ENCODE measurements at places on chromosomes 11 and 22. TPM values are rescaled to one million over a fixed set of nuclear protein-coding genes. Genes with fewer than 3 reads are reported as not detected.

DNA sequence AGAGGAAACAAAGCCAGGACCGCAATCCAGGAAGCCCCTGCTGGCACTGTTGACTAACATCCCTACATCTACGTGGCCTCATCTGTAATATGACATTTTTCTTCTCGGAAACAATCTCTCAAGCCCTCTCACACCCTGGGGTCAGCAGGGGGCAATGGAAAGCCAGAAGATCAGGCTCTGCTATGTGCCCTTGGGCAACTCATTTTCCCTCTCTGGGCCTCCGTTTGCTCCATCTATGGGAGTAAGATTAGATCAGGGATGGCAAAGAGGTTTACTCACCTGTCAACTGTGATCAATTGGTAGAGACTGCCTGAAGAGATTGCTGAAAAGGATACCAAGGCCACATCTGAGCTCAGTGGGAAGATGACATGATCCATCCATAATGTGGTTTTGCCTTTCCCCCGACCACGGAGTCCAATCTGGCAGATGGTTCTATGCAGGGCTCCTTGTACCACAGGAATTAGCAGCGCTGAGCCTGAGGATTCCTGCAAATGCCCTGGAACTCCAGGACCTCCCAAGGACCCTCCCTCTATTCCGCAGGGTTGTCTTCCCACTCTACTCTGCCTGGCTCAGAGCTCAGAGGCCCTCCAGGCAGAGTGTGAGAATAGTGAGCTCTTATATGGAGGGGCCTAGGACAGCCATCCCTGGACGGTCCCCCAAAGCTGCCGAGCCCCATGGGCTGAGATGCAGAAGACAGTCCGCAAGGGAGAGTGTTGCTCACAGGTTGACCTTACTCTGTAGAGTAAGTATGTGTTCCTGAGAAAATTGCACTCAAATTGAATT is 66.1 kb downstream of the CHST1 start:
- H3K4me1 ChIP-seq, result no peaks in the 10 kb centered on the region
- no peaks in the 10 kb centered on the region for H3K27me3 ChIP-seq
- no peak overlapping the region for H3K27ac ChIP-seq
- no peak for DNase-seq
- H3K36me3 ChIP-seq, result no peaks in the 10 kb centered on the region

GRCh38 chr22:33167998-33168790 is 110.0 kb upstream of the SYN3 start:
- DNase-seq, result no peak
- no peaks in the 10 kb centered on the region for H3K4me1 ChIP-seq
- H3K36me3 ChIP-seq, result no peaks in the 10 kb centered on the region

DNA sequence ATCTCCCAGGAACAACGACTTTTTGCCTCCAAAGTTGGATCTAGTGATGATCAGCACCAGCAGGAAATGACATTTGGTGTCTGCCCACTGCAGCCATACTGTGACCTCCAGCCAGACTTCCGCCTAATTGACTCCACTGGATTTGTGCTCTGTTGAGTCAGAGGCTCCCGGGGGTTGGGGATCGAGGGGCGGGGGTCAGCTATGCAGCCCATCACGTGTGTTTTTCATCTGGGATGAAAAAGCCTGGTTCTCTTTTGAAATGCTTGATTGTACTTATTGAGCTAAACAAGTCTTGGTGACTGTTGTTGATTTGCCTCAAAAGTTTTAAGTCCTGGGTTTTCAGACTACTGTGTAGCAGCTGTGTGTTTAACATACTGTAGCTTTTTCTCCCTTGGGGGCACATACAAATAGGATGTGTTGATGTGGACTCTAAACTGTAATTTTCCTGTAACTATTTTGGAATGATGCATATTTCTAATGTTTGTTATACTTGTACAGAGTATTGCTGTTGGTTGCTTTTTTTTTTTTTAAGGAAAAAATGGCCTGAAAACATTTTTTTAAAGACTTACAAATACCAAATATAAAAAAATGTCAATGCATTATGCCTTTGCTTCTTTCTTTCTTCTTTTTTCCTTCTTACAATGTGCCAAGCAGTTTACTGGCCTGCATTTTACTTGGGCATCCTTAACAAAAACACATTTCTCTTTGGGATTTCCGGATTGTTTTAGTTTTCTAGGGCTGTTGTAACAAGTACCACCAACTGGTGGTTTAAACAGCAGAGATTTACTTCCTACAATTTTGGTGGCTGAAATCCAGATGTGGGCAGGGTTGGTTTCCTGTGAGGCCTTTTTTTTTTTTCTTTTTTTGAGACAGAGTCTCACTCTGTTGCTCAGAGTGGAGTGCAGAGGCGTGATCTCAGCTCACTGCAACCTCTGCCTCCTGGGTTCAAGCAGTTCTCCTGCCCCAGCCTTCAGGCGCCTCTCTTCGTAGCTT is 46.1 kb upstream of the OR4B1 start:
- H3K36me3 ChIP-seq, result peaks cover 35% of the 10 kb centered on the region
- H3K4me3 ChIP-seq, result no peak overlapping the region
- H3K27me3 ChIP-seq, result no peaks in the 10 kb centered on the region
- no peaks in the 10 kb centered on the region for H3K4me1 ChIP-seq
- no peak for DNase-seq

- H3K36me3 ChIP-seq, result no peaks in the 10 kb centered on the region
- peak; percentile 36 for DNase-seq
- no peaks in the 10 kb centered on the region for H3K4me1 ChIP-seq
- no peak overlapping the region for H3K4me3 ChIP-seq
- H3K27ac ChIP-seq, result no peak overlapping the region
Observed at GRCh38 chr11:45144126-45145082, 2.0 kb upstream of the PRDM11 start.

DNA sequence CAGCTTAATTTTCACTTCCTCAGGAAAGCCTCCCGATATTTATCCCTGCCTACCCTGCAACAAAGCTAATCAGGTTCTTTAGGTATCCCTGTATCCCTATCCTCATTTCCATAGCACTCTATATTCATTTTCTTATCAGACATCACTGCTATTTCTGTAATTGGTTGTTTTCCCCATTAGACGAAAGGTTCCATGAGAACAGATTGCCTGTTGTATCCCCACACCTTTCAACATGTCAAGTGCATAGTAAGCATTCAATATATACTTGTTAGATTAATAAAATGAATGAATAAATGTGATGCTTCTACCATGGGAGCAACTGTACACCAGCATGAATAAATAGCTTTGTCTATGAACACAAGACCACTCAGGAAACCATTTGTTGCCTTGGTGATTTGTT is 499.8 kb downstream of the DLG2 start:
- H3K27me3 ChIP-seq, result no peaks in the 10 kb centered on the region
- H3K4me1 ChIP-seq, result no peaks in the 10 kb centered on the region
- no peak for DNase-seq
- no peak overlapping the region for H3K27ac ChIP-seq
- no peak overlapping the region for H3K4me3 ChIP-seq
- H3K36me3 ChIP-seq, result no peaks in the 10 kb centered on the region

The RSF1 gene
- total RNA-seq, result 22.1 TPM

DNA sequence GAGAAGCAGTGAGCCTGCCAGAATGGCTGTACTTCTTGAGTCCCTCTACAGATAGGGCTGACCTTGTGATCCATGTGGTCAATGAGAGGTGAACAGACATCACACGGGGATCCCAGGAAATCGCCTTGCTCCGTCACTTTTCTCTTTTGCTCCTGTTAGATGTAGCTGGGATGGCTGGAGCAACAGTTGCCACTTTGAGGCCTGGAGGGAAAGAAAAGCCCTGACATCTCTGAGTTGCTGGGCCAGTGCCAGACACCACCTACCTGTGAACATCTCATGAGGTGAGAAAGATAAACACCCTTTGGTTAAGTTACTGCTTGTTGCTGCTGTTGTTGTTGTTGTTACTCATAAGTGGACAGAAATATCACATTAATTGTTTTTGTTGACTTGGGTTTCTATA is 840.3 kb downstream of the TBC1D22A start:
- H3K4me3 ChIP-seq, result no peak overlapping the region
- no peaks in the 10 kb centered on the region for H3K4me1 ChIP-seq
- no peaks in the 10 kb centered on the region for H3K27me3 ChIP-seq
- H3K27ac ChIP-seq, result no peak overlapping the region
- DNase-seq, result no peak

- no peaks in the 10 kb centered on the region for H3K27me3 ChIP-seq
- H3K4me1 ChIP-seq, result no peaks in the 10 kb centered on the region
- no peak overlapping the region for H3K4me3 ChIP-seq
- DNase-seq, result peak; percentile 21
- peak overlapping the region; percentile 17 for H3K27ac ChIP-seq
Observed at GRCh38 chr11:48074425-48075181, 94.2 kb downstream of the PTPRJ start.

DNA sequence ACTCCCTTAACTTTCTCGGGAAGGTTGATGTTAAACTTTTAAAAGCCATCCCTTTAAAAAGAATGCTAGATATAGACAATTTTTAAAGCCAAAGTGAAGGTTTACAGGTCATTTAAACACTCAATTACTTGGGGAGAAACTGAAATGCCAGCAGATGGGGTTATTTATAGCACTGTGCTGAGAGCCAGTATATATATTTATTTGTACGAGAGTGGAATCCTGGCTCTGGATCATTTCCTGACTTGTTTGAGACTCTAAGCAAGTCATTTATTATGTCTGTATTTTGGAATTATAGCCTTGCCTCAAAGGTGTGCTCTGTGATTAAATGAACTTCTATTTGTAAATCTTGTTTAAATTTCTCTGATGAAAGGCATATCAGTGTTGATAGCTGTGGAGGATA is 6.8 kb upstream of the ZBED5 start:
- no peaks in the 10 kb centered on the region for H3K27me3 ChIP-seq
- H3K4me1 ChIP-seq, result no peaks in the 10 kb centered on the region
- no peak overlapping the region for H3K27ac ChIP-seq
- no peak overlapping the region for H3K4me3 ChIP-seq
- H3K36me3 ChIP-seq, result no peaks in the 10 kb centered on the region

DNA sequence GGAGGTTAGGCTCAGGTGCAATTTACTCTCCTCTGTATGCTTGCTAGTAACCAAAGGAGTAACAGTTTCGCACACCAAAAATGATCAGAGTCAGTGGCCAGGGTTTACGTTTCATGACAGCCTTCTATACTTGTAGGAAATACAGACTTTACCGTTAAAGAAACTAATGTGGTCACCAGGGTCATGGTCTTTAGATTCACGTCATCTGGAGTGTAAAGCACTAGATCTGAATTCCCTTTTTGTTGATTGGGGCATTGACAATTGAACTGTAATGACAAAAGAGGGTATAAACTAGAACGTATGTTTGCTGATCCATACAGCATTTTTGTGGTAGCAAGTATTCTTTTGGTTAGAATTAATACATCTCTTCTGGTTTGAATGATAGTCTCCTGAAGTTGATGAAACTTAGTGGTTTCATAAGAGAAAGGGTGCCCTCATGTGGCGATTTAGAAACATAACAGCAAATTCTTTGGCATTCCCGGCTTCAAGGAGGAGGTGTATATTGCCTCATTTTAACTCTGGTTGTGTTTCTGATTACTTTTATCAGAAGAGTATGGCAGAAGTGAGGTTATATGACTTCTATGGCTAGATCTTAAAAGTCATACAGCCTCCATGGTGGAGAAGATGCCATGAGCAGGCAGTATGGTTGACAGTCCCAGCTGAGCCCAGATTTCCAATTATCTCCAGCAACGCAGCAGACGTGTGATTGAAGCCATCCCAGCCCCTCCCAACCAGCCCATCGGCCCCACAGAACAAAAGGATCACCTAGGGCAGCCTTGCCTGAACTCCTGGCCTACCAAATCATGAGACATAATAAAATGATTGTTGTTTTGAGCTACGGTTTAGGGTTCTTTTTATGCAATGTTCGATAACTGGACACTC is 35.1 kb downstream of the MMP7 start:
- peak overlapping the region; percentile 37 for H3K27ac ChIP-seq
- no peaks in the 10 kb centered on the region for H3K27me3 ChIP-seq
- peaks cover 14% of the 10 kb centered on the region for H3K4me1 ChIP-seq
- no peaks in the 10 kb centered on the region for H3K36me3 ChIP-seq

The BTBD18 gene
- not detected for total RNA-seq

DNA sequence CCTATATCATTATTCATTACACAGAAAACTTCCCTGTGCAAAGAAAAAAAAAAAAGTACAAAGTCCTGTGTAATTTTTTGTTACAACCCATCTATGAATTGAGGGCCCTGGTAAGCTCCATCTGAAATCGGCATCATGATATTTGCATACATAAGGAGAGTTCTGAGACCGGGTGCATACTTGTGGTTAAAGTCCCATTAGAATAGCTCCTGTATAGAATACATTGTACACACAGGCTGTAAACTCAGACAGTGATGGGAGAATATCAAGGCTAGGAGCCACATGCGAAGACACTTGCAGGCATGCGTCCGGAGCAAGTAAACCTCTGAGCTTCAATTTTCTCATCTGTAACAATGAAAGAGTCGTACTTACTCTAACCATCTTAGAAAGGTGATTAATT is 353.2 kb downstream of the ETS1 start:
- no peaks in the 10 kb centered on the region for H3K4me1 ChIP-seq
- H3K4me3 ChIP-seq, result no peak overlapping the region
- H3K36me3 ChIP-seq, result no peaks in the 10 kb centered on the region
- H3K27me3 ChIP-seq, result no peaks in the 10 kb centered on the region
- no peak for DNase-seq
- no peak overlapping the region for H3K27ac ChIP-seq

The E2F8 gene
- 0.20 TPM for total RNA-seq

DNA sequence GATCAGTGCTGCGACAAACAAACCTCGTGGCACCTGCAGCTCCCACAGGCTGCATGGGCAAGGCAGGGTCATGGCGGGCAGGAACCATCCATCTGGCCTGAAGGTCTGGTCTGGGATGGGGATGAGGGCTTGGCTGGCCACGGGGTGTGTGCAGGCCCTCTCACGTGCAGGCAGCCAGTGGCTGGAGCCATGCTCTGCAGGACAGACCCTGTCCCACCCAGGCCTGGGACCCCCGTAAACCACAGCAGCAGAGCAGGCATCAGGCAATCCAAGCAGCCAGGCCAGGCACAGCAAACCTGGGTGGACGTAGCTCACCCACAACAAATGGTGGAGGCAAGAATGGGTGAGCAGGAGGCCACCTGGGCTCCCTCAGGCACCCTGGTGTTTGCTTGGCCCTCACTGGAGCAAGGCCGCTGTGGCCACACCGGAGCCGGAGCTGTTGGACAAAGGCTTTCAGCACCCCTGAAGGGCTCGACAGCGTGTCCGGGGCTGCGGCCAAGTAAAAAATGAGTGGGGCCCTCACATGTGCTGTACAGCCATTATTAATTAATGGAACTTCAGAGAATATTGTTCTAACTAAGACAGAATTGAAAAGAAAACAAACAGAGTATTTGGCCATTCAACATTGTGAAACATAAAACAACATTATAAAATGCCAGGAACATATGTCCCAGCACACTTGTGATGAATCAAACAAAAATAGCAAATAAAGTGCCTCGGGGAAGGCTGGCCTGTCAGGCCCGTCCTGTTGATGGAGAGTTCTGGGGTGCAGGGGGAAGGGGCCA is 24.0 kb upstream of the GNB1L start:
- no peaks in the 10 kb centered on the region for H3K4me1 ChIP-seq
- H3K4me3 ChIP-seq, result no peak overlapping the region
- no peaks in the 10 kb centered on the region for H3K27me3 ChIP-seq

The CASP5 gene
- 0.50 TPM for total RNA-seq

- DNase-seq, result peak; percentile 75
- H3K27ac ChIP-seq, result peak overlapping the region; percentile 10
- H3K36me3 ChIP-seq, result no peaks in the 10 kb centered on the region
- H3K4me1 ChIP-seq, result no peaks in the 10 kb centered on the region
Observed at GRCh38 chr22:31046539-31047226, 34.4 kb upstream of the SMTN start.

GRCh38 chr11:209275-210121 is 2.0 kb downstream of the RIC8A start:
- DNase-seq, result no peak
- peak overlapping the region; percentile 95 for H3K4me3 ChIP-seq
- peaks cover 3% of the 10 kb centered on the region for H3K4me1 ChIP-seq

The FOLR1 gene
- total RNA-seq, result not detected
